ENCODE measurements at places on chromosomes 3 and 15.

- DNase-seq = no peak
Observed at GRCh38 chr15:26690778-26691177, 82.1 kb downstream of the GABRB3 start.

DNA sequence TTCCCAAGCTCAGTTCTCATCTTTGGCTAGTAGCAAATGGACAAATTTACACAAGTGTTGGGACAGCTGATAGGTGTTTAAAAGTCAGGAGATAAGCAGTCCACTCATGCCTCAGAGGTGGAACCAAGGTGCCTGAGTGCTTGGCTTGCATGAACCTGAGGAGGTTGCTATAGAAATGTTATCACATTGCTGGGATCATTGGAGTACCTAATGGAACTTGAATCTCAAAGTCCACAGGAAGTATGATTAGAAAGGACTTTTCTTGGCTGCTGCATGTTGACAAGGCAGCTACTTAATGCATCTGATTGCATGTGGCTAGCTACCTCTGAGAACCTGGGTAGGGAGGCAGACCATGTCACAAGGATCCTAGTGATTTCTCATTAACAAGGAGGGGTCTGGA is 39.5 kb upstream of the C3orf80 start:
- no peak for DNase-seq

- DNase-seq = no peak
Observed at GRCh38 chr15:99252326-99252725, 1.0 kb downstream of the LRRC28 start.

- DNase-seq = no peak
Observed at GRCh38 chr3:179512378-179512777, 50.3 kb upstream of the ACTL6A start.

DNA sequence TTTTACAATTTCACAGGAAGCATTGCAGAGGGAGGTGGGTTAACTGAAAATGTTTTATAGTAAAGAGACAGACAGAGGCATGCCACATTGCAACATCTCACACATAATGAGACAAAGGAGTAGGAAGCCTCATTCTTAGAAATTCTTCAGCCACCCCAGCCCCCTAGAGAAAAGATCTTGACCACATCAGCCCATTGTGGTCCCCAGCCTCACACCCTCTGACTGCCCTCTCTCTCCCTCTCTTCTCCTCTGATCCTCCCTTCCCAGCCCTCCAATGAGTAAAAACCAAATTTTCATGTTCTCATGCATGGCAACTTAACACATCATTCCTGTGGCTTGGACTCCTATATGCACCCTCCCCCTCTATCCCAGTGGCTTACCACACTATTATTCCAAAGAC is 174.1 kb downstream of the UACA start:
- DNase-seq = no peak

GRCh38 chr3:23996095-23996524 is 51.0 kb downstream of the NR1D2 start:
- no peak for DNase-seq

DNA sequence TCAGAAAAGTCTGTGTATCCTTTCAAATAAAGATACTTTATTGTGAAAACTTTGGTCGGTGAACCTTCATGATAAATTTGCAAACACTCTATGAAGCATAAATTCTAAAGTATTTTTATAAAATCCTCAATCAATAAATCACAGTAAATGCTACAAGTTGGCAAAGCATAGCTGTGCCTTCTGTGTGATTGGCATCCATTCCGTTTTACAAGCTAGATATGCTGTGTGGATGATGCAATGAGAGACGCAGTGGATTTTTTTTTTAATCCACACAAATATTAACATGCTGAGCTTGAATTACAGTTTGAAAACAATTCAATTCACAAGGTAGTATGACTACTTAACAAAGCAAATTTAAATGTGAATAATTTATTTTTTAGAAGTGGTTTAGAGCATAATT is 937.2 kb downstream of the ZPLD1 start:
- no peak for DNase-seq

DNA sequence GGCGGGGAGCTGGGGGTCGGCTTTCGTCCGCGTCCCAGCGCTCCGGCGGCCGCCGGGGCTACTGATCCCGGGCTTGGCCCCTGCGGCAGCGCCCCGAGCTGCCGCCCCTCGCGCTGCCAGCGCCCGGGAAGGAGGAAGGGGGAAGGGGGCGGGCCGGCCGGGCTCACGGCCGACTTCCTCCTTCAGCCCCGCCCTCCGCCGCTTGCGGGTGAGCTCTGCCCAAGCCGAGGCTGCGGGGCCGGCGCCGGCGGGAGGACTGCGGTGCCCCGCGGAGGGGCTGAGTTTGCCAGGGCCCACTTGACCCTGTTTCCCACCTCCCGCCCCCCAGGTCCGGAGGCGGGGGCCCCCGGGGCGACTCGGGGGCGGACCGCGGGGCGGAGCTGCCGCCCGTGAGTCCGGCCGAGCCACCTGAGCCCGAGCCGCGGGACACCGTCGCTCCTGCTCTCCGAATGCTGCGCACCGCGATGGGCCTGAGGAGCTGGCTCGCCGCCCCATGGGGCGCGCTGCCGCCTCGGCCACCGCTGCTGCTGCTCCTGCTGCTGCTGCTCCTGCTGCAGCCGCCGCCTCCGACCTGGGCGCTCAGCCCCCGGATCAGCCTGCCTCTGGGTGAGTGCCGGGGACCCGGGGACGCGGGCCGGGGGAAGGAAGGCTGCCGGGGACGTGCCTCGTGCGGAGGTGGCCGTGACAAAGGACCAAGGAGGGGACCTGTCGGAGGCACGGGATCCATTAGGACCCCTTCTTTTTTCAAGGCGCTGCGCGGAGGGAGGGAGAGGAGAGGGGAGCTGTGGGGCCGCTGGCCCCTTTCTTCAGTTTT is at the start of gene SEMA4B:
Gene SEMA4B (plus strand): TSS at position 201 of the 814 bp plus-strand sequence. CDS start 249 bp downstream, at position 450.
- DNase-seq = peak; percentile 72

DNA sequence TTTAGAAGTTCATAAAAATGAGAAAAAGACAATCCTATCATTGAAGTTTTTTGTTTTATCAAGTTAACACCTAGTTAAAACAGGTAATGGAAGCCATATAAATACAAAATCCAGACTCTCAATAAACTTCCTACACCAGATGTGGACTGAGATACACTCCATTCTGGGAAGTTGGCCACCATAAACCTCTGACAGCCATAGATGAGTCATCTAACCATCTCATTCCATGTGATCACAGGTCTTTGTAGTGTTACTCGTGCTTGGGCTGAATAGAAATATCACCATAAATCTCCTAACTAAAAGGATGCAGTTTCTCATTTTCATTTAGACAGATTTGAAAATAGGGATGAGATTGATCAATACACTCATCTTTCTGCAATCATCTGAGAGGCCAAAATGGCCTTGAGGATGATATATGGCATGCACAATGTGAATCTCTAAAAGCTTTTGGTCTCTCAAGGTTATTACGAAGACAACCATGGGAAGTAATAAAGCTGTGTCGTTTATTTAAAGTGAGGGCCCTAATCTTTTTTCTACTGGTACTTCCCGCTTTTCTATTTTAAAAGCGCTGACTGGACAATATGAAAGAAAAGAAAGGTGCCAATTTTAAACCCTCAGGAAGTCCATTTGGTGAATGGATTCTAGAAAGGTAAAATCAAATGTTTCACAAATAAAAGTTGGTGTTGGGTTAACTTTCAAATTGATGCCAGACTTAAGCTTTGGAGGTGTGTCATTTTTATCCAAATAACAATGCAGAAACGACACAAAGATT is 155.5 kb downstream of the POLR2M start:
- DNase-seq = no peak

DNA sequence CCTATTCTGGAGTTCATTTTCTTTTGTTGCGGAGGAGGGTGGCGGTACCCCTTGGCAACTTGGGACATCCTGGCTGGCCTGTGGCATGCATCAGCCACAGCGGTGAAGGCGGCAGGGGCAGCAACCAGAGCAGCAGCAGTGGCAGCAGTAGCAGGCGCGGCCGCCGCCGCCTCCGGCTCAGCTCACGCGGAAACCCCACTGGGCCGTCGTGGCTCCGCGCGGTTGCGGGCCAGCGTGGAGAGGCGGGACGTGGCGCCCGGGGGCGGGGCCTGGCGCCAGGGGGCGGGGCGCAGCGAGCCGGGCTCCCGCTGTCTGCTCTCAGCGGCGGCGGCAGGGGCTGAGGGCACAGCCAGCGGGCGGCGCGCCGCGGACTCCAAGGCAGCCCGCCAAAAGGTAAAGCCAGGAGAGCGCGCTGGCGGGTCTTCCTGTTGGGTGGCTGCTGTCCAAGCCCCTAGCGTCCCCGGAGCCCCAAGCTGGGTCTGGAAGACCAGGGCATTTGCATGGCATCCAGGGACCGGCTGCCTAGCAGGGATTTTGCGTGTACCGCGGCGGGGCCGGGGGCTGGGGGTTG is 334.4 kb upstream of the THRB start:
- DNase-seq = peak; percentile 56

DNA sequence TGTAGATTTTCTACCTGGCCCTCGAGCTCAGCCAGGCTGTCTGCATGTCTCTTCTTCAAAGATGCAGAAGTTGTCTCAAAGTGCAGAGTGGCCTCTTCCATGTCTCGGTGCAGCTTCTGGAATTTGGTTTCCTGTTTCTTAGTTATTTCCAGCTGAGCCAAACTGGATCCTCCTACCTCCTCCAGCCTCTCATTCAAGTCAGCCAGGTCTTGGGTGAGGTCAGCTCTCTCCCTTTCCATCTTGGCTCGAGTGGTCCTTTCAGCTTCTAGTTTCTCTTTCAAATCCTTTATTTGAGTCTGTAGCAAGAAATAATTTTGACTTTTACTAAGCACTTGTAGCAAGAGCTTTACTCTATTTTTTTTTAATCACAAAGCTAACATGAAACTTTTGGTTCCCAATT is 81.8 kb downstream of the MYH15 start:
- no peak for DNase-seq

DNA sequence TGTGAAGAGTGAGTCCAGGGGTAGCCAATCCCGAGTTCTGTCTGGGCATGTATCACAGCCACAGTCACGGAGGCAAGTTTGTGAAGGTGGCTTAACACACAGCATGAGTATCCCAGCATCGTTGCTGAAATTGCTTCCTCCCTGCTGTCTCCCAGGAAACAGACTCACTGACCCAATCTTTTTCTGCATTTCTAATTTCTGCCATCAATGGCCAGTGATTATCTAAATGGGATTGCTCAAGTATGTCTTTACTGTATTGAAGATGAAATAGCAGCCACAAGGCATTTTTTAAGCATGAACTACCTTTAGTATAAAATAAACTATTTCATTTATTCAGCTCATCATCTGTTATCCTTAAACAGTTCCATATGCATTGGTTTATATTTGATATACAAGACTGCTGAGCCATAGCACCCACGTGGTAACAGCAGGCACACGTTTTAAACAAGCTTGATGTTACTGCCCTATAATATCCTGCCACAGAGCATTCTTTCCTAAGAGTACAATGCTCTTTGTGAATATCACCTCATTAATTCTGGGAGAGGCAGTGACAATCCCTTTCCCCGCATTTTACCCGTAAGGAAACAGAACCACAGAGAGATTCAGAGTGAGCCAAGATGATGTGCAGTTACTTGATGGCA is 276.6 kb upstream of the THBS1 start:
- DNase-seq = no peak

DNA sequence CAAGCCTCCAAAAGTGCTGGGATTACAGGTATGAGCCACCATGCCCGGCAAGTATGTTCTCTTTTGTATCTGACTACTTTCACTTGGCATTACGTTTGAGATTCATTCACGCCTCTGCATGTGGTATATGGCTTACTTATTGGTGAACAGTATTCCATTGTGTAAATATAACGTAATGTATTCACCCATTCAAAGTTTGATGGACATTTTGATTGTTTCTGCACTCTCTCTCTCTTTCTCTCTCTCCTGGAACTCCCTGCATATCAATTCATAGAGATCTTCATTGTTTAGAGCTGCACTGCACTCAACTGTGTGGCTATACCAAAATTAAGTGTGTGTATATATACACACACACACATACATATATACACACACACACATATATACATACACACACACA is 30.4 kb downstream of the SPPL2A start:
- DNase-seq = no peak

- DNase-seq = no peak
Observed at GRCh38 chr15:75361361-75361988, 6.9 kb downstream of the MAN2C1 start.
